ENCODE measurements at places on chromosomes 6 and 20. TPM values are rescaled to one million over a fixed set of nuclear protein-coding genes. Genes with fewer than 3 reads are reported as not detected.

The SSTR4 gene
- total RNA-seq, result not detected

The FRMD1 gene
- total RNA-seq, result not detected

The MATN4 gene
- total RNA-seq, result 0.17 TPM

The TRIM40 gene
- 0.29 TPM for total RNA-seq

The GFOD1 gene
- 8.7 TPM for total RNA-seq

The TAGAP gene
- 0.64 TPM for total RNA-seq

The WFDC10B gene
- not detected for total RNA-seq

DNA sequence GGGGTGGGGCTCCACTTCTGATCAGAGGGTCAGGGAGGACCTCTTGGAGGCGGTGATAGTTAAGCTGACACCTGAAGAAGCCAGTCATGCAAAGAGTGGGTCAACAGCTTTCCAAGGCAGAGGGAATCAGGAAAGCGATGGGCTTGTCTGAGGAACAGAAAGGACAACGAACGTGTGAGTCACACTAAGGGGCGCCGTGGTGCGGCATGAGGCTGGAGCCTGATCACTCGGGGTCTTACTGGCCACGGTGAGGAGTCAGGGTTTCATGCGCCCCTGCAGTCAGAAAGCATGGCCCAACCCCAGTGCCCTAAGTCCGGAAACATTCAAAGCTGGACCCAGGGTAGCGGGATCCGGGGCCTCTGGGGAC is 50.6 kb upstream of the SLC32A1 start:
- H3K27ac ChIP-seq, result no peak overlapping the region
- H3K4me3 ChIP-seq, result peak overlapping the region; percentile 59
- H3K27me3 ChIP-seq, result peaks cover 100% of the 10 kb centered on the region
- peaks cover 14% of the 10 kb centered on the region for H3K36me3 ChIP-seq
- no peaks in the 10 kb centered on the region for H3K4me1 ChIP-seq

- no peaks in the 10 kb centered on the region for H3K27me3 ChIP-seq
- no peak for DNase-seq
- peaks cover 16% of the 10 kb centered on the region for H3K4me1 ChIP-seq
- H3K27ac ChIP-seq, result no peak overlapping the region
- H3K36me3 ChIP-seq, result no peaks in the 10 kb centered on the region
- no peak overlapping the region for H3K4me3 ChIP-seq
Observed at GRCh38 chr6:89010825-89011224, 47.4 kb upstream of the RNGTT start.

GRCh38 chr6:6994796-6995195 is 113.0 kb upstream of the RREB1 start:
- H3K4me3 ChIP-seq, result no peak overlapping the region
- no peaks in the 10 kb centered on the region for H3K27me3 ChIP-seq
- no peaks in the 10 kb centered on the region for H3K36me3 ChIP-seq
- DNase-seq, result no peak
- H3K27ac ChIP-seq, result no peak overlapping the region
- H3K4me1 ChIP-seq, result no peaks in the 10 kb centered on the region

GRCh38 chr6:31308845-31309175 is 36.9 kb upstream of the HLA-C start:
- peaks cover 98% of the 10 kb centered on the region for H3K27me3 ChIP-seq
- H3K4me3 ChIP-seq, result peak overlapping the region; percentile 46
- H3K36me3 ChIP-seq, result peaks cover 9% of the 10 kb centered on the region
- H3K4me1 ChIP-seq, result no peaks in the 10 kb centered on the region
- DNase-seq, result no peak

DNA sequence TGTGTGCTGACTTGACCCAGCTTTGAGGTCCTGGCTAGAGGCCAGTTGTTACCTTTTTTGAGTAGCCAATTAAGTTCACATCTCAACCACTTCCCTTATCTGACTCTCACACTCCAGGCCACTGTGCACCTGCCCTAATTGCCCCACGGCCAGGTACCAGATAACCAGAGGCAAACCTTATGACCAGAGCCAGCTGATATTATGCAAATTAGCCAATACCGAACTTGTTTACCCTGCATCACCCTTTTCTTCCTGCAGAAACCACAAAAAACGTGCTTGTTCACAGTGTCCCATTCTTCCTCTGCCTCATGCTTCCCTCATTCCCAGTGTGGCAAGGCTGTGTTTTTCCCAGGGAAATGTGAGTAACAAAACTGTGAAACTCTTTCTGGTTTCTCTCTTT is 89.3 kb downstream of the HTR1B start:
- DNase-seq, result no peak
- H3K36me3 ChIP-seq, result peaks cover 1% of the 10 kb centered on the region
- no peaks in the 10 kb centered on the region for H3K4me1 ChIP-seq

DNA sequence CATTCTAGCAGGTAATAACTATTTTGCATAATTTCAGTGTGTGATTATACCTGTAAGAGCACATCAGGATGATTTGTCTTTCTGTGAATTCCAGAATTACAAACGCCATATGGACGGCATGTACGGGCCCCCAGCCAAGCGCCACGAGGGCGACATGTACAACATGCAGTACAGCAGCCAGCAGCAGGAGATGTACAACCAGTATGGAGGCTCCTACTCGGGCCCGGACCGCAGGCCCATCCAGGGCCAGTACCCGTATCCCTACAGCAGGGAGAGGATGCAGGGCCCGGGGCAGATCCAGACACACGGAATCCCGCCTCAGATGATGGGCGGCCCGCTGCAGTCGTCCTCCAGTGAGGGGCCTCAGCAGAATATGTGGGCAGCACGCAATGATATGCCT is 122.7 kb downstream of the TMEM242 start:
- no peaks in the 10 kb centered on the region for H3K27me3 ChIP-seq
- DNase-seq, result no peak
- no peak overlapping the region for H3K27ac ChIP-seq

DNA sequence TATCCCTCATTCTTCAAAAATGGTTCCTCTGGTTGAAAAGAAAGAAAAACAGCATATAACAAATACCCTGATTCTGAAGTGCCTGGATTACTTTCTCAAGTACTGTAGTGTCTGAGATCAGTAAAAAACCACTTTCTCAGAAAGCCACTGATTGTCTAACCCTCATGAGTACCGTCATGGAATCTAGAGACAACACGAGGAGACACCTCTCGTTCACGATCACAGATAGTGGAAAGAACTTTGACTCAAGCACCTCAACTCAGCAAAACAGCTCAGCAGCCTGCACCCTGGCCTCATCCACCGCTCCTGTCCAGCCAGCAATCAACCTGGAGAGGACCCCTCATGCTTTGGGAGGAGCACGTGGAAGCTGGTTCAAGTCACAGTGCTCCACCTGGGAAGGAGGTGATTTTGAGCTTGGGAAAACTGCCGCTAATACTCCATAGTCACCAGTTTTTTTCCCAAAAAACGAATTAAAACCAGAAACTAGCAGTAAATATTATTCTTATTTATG is 1.0 kb downstream of the SCML4 start:
- peaks cover 7% of the 10 kb centered on the region for H3K36me3 ChIP-seq
- H3K27me3 ChIP-seq, result no peaks in the 10 kb centered on the region
- H3K4me3 ChIP-seq, result no peak overlapping the region
- DNase-seq, result no peak

GRCh38 chr6:157909282-157909664 is 72.4 kb upstream of the SYNJ2 start:
- peaks cover 3% of the 10 kb centered on the region for H3K36me3 ChIP-seq
- H3K27ac ChIP-seq, result no peak overlapping the region
- H3K4me3 ChIP-seq, result no peak overlapping the region
- no peaks in the 10 kb centered on the region for H3K27me3 ChIP-seq
- DNase-seq, result no peak

GRCh38 chr6:17096652-17097051 is 5.2 kb upstream of the STMND1 start:
- no peak overlapping the region for H3K4me3 ChIP-seq
- H3K27ac ChIP-seq, result no peak overlapping the region
- H3K36me3 ChIP-seq, result peaks cover 4% of the 10 kb centered on the region
- H3K4me1 ChIP-seq, result peaks cover 10% of the 10 kb centered on the region
- no peak for DNase-seq

GRCh38 chr6:17884498-17885478 is 102.6 kb downstream of the KIF13A start:
- no peaks in the 10 kb centered on the region for H3K4me1 ChIP-seq
- H3K27me3 ChIP-seq, result no peaks in the 10 kb centered on the region
- H3K4me3 ChIP-seq, result no peak overlapping the region
- no peak overlapping the region for H3K27ac ChIP-seq
- H3K36me3 ChIP-seq, result no peaks in the 10 kb centered on the region
- DNase-seq, result no peak

DNA sequence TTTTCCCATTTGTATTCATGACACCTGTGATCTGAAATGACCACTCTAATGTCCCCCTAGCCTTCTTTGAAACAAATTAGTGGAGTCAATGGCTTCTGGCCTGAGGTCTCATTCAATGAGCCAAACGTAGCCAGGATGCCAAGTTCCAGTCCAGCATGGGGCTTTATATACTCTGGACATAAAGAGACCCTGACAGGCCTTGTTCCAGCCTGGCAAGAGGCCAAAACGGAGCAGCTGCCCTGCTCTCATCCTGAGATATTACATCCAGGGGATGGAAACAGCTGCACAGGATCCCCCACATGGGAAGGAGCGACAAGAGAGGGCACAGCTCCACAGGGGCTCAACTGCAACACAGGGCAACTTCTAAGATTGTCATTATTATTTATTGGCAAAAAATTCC is 437.8 kb downstream of the CDH26 start:
- H3K27me3 ChIP-seq, result no peaks in the 10 kb centered on the region
- no peaks in the 10 kb centered on the region for H3K4me1 ChIP-seq
- no peak overlapping the region for H3K4me3 ChIP-seq
- H3K27ac ChIP-seq, result no peak overlapping the region

DNA sequence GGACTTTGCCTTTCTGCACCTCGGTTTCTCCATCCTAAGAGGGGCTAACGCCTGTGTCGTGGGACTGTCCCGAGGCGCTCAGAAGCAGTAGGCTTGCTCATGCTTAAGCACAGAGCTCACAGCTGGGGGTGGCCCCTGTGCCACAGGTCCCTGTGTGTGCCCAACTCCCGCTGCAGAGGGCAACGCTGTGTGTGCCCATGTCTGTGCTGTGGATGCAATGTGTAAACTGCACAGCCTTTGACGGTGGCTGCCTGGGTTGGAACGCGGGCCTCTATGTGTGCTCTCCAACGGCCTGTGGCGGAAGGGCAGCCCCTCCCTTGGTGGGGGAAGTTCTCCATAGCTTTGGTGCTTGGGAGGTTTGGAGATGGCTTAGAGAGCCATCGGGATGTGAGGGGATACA is 10.7 kb upstream of the GATA5 start:
- peaks cover 91% of the 10 kb centered on the region for H3K27me3 ChIP-seq
- no peak overlapping the region for H3K4me3 ChIP-seq
- DNase-seq, result no peak
- H3K36me3 ChIP-seq, result peaks cover 7% of the 10 kb centered on the region
- H3K27ac ChIP-seq, result no peak overlapping the region

DNA sequence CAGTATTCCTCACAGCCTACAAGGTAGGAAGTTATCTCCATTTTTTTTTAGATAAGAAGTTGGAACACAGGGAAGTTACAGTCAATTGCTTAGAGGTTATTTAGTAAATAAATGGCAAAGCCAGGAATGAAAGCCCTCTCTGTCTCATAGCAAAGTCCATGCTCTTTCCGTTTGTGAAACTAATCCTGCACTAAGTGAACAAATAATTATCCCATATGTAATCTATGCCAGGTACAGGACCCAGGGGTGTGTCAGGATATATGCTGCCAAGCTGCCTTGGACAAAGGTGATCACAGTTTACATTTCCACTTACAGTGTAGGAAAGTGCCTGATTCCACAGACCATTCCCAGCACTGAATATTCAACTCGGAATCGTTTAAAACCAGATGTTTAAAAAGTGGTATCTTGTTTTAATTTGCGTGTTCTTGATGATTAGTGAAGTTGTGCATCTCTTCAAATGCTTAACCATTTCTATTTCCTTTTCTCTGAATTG is 13.6 kb upstream of the GMDS start:
- no peaks in the 10 kb centered on the region for H3K36me3 ChIP-seq
- peak; percentile 17 for DNase-seq
- H3K27me3 ChIP-seq, result no peaks in the 10 kb centered on the region
- peaks cover 29% of the 10 kb centered on the region for H3K4me1 ChIP-seq
- H3K27ac ChIP-seq, result peak overlapping the region; percentile 73
- H3K4me3 ChIP-seq, result peak overlapping the region; percentile 12

- H3K4me1 ChIP-seq, result no peaks in the 10 kb centered on the region
- no peak overlapping the region for H3K4me3 ChIP-seq
- DNase-seq, result no peak
- peaks cover 10% of the 10 kb centered on the region for H3K27me3 ChIP-seq
Observed at GRCh38 chr20:58923117-58923712, 57.8 kb upstream of the NELFCD start.

GRCh38 chr6:45021676-45022075 is 306.5 kb upstream of the RUNX2 start:
- no peak for DNase-seq
- no peaks in the 10 kb centered on the region for H3K27me3 ChIP-seq
- H3K36me3 ChIP-seq, result no peaks in the 10 kb centered on the region

DNA sequence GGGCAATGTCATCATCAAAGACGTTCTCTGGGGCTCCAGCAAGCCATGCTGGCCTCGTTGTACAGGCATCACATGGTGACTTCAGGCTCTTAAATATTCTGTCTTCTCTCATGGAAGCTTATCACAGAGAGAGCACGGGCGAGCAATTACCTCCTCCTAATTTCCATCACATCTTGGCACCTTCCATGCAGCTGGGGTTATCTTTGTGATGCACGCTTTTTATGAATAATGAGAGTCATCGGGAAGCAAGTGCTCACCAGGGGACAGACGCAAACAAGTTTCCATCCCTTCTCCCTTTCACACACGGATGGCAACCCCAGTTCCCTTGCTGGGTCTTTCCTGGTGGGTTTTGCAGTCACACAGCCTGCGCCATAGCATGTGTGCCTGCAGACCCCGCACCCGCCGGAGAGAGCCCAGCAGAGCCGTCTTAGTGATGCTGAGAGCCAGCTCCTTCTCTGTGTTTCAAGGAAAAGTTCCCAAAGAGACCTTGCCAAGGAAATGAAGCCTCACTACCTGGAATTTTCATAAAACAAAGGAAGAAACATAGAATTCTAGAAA is 116.3 kb upstream of the AFDN start:
- DNase-seq, result no peak
- no peak overlapping the region for H3K4me3 ChIP-seq
- no peaks in the 10 kb centered on the region for H3K36me3 ChIP-seq
- H3K27me3 ChIP-seq, result peaks cover 76% of the 10 kb centered on the region

DNA sequence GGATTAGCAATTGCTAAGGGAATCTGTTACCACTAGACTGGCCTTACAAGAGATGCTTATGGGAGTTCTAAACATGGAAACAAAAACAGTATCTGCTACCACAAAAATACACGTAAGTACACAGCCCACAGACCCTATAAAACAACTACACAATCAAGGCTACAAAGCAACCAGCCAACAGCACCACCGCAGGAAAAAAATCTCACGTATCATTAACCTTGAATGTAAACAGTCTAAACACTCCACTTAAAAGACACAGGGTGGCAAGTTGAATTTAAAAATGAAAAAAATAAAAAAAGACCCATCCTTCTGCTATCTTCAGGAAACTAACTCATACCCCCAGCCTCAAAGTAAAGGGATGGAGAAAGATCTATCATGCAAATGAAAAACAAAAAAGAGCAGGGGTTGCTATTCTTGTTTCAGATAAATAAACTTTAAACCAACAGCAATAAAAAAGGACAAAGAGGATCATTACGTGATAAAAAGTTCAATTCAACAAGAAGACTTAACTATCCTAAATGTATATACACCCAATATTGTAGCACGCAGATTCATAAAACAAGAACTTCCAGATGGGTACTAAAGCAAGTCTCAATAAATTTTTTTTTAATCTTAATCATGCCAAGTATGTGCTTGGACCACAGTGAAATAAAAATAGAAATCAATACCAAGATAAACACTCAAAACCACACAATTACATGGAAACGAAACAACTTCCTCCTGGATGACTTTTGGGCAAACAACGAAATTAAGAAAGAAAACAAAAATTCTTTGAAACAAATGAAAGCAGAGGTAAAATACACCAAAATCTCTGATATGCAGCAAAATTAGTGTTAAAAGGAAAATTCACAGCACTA is 52.3 kb downstream of the RNGTT start:
- H3K27me3 ChIP-seq, result no peaks in the 10 kb centered on the region
- H3K4me1 ChIP-seq, result peaks cover 27% of the 10 kb centered on the region
- H3K4me3 ChIP-seq, result no peak overlapping the region
